Activated CD4-positive, alpha-beta T cell treated with anti-CD3 and anti-CD28 coated beads, Interleukin-2, amount 50 U/mL, for 4 hours (primary cell): ENCODE measurements at places on chromosomes 2 and 18.

GRCh38 chr2:127106991-127107621 is at the start of gene BIN1:
Gene BIN1, minus strand, starts transcription at chr2:127107154. Its CDS starts 211 bp downstream, at chr2:127106943.
- DNase-seq = peak; percentile 63

GRCh38 chr2:240506406-240507059 is 51.3 kb downstream of the ANKMY1 start:
- DNase-seq = no peak

- no peak for DNase-seq
These were observed 14.2 kb upstream of the GAL3ST2 start for GRCh38 chr2:241762321-241762932.

GRCh38 chr2:7740114-7740513 is 822.9 kb downstream of the RNF144A start:
- DNase-seq = no peak

GRCh38 chr2:219723311-219723710 is 95.9 kb downstream of the SLC4A3 start:
- DNase-seq = no peak

- DNase-seq = no peak
These were observed 136.5 kb upstream of the SP5 start for GRCh38 chr2:170578606-170579005.

- no peak for DNase-seq
These were observed 202.6 kb upstream of the ID2 start for GRCh38 chr2:8479298-8479697.

GRCh38 chr2:20642055-20642971 is 8.6 kb downstream of the HS1BP3 start:
- peak; percentile 65 for DNase-seq

DNA sequence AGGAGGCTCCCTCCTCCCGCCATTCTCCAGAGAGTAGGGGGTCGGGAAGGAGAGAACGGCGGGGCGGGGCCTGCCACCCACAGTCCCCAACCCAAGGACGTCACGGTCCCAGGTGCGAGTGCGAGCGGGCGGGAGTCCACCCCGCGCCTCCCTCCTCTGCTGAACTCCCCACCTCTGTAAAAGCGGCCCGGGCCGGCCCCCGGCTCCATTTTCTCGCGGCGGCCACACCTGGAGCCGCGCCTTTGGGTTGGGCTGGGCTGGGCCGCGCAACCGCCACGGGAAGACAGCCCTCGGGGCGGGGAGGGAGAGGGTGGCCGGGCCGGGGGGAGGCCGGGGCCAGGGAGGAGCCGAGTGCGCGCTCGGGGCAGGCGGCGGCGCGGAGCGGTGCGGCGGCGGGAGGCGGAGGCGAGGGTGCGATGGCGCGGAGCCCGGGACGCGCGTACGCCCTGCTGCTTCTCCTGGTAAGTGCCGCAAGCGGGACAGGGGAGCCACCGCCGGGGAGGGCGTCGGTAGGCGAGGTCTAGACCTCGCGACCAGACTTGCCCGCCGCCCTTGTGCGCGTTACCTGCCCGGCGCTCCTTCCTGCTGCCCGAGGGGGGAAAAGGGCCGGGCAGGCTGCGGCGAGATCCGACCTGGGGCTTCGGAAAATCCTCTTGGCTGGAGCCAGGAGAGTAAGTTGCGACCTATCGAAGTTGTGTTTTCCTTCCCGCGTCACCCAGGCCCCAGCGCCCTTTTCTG is at the start of gene DSG2:
Gene DSG2 (plus strand): TSS at position 342 of the 738 bp plus-strand sequence. CDS start 75 bp downstream, at position 417.
- no peak for DNase-seq

GRCh38 chr2:222088561-222088960 is 210.2 kb downstream of the PAX3 start:
- DNase-seq = no peak

DNA sequence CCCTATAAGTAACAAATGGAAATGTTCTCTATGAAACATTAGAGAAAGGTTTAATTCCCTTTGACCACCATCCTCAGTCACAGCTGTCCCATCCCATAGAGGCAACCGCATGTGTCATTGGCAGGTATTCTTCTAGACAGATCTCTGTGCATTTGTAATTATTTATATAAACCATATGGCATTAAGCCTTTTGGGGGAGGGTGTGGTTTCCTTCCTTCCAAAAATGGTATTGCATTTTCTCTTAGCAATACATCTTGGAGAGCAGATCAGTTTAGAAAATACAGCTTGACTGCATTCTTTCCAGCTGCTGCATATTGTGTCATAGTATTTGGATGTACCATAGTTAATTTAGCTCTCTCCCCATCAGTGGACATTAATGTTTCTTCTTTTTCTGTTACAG is 57.7 kb downstream of the LCLAT1 start:
- DNase-seq = no peak

DNA sequence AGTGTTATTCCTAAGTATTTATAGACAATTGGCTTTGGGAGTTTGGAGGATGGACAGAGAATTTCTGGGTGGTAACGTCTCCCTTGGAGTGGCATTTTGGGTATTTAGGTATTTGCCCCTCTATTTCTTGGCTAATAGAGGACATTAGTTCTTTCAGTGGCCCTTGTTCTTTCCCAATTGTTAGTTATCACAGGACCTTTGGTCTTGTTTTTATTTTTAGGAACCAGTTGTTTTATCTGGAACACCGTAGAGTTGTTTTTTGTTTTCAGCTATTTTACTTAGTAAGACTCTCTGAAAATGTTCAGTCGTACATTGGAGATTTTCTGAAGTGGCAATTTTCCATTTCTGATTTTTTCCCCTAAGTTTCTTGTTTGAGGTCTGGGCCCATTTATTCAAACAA is 40.5 kb upstream of the TNFRSF11A start:
- DNase-seq = no peak

DNA sequence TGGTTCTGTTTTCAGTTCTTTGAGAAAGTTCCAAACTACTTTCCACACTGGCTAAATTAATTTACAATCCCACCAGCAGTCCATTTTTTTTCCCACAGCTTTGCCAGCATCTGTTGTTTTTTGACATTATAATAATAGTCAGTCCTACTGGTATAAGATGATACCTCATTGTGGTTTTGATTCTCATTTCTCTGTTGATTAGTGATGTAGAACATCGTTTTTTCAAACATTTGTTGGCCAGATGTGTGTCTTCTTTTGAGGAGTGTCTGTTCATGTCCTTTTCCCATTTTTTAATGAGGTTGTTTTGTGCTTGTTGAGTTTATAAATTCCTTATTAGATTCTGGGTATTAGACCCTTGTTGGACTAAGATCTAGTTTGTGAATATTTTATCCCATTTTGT is 376.8 kb upstream of the NT5C1B start:
- no peak for DNase-seq

GRCh38 chr2:71419145-71419544 is 34.2 kb upstream of the DYSF start:
- DNase-seq = no peak

DNA sequence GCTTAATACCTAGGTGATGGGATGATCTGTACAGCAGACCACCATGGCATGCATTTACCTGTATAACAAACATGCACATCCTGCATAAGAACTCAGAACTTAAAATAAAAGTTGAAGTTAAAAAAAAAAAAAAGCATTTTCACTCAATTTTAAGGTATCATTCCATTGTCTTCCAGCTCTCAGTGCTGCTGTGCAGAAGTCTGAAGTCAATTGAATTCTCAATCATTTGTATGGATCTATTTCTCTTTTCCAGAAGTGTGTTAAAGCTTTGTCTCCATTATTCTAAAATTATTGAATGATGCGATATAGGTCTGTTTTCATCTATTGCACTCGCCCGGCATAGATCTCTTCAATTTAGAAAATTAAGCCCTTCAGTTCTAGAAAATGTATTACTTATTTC is 202.5 kb upstream of the EPAS1 start:
- no peak for DNase-seq

GRCh38 chr18:47754311-47755101 is 176.0 kb downstream of the SMAD2 start:
- DNase-seq = peak; percentile 25

DNA sequence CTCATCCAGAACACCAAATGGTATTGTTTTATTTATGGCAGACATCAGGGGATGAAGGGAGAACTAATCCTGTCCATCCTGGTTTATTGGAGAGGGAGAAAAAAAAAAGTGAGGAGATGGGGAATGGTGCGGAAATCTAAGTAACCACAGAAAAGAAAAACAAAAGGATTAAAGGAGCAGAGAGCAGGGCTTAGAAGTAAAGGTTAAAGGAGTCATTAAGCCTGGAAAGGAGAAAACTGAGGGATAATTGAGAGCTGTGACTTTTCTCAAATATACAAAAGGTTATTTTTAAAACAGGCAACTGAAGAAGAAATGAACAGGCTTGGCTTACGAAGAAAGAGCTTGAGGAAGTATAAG is 127.2 kb upstream of the PPP1CB start:
- no peak for DNase-seq

DNA sequence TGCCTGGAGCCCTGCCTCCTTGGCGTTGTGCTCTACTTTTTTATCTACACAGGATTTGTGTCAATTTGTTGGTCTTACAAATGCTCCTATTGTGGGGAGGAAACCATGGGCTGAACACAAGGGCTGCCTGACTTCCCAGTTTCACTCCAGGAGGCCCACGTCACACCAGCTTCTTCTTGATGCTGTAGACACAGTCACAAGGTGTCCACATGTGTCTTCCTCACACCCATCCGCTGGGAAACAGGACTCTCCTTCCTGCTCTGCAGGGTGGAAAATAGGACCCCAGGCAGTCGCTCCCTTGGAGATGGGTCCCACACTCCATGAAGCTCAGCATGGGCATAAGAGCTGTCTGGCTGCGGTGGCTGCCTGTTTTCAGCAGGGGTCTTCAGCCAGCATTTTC is 468.2 kb downstream of the EPHA4 start:
- no peak for DNase-seq
